ENCODE measurements at places on chromosomes 4 and X.

DNA sequence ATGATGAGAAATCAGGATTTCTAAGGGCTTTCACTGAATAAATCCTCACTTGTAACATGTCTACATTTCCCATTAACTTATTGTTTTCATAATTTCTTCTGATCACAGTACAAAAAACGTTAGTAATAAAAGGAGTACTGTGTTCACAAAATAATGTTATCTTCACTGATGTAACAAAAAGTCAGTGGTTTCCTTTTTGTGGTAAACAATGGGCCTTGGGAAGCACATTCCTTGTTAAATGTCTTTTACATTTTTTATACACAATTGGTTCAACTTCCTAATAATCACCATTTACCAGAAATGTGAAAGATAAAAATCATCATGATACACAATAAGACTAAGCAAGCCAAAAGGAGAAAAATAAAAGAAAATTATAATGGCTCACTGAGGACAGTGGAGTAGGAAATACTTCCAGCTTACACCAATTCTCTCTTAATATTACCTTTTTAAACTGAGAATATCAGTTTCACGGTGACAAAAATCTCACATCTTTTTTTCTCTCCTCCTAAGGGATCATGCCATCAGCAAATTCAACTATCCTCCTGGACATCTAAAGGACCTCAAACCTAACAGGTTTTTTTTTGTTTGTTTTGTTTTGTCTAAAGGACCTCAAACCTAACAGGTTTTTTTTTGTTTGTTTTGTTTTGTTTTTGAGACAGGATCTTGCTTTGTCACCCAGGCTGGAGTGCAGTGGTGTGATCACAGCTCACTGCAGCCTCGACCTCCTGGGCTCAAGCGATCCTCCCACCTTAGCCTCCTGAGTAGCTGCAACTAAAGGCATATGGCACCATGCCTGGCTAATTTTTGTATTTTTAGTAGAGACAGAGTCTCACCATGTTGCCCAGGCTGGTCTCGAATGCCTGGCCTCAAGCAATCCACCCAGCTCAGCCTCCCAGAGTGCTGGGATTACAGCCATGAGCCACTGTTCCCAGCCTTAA lies 57.3 kb downstream of the FRYL start:
- no peak for DNase-seq

DNA sequence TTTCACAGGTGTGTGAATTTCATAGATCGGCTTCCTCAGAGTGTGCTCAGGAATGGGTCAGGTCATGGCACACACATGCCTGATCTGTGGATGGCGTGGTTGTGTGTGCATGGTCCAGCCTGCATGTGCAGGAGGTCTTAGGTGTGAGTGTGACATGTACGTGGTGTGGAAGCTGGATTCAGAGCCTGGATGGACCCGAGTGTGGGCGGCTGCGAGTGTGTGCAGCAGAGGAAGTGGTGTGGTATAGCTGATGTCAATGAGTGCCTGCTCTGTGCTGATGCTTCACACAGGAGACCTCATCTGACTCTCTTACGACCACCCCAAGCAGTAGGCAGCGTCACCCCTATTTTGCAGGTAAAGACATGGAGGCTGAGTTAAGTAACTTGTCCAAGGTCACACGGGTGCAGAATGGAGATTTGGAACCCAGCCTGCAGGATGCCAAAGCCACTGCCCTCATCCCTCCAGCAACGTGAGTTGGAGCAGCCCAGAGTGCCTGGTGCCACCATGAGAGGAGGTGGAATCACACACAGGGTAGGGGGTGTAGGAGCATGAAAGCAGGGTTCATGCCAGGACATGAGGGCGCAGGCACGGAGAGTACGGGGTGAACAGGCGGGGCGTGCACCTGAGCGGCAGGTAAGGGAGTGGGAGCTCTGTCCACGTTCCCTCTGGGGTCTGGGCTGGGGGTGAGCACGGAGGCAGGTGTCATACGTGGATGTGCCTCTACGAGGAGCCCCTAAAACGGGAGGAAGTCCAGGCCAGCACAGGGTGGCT lies 24.2 kb upstream of the C4orf50 start:
- no peak for DNase-seq

- peak; percentile 12 for DNase-seq
These were observed 35.7 kb upstream of the GABRQ start for GRCh38 chrX:152601848-152602616.

DNA sequence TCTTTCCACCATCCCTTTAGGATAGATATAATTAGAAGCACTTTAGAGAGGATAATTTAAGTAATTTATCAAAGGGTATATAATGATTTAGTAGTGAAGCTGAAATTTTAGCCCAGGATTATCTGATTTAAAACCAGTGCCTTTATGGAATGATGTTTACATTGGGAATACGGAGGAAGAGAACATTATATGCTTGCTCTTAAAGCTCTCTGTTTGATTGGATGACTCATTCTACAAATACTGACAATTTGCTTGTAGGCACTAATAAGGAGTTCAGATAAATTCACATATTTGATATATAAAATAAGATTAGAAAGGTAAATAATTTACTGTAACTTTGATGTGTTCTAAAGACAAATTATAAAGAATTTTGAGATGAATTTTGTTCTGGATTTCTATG lies 84.7 kb downstream of the SH3BGRL start:
- DNase-seq: no peak

DNA sequence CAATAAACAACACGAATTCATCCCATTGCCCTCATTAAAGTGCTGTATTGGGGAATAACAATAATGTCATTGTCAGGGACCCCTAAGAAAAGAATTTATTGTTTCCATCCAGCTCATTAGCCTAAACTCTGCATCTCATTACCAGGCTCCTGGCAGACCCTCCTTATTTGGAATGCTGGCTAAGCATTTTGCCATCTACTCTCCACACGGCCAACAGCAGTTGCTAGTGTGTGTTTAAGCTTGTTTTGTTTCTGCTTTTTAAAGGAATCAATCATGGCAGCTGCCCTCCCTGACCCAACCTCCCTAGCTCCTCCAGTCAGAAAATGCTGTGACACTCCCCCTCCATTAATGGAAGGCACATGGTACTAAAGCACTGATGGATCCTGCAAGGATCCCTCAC lies 43.5 kb downstream of the GATB start:
- DNase-seq: no peak

GRCh38 chrX:132090403-132091159 lies 37.2 kb downstream of the FRMD7 start:
- DNase-seq: no peak

- DNase-seq: no peak
These were observed 1174.4 kb upstream of the PCDH10 start for GRCh38 chr4:131974730-131975129.

- no peak for DNase-seq
These were observed 67.7 kb downstream of the INPP4B start for GRCh38 chr4:142778430-142778829.

- DNase-seq: no peak
These were observed 31.4 kb downstream of the ABLIM2 start for GRCh38 chr4:8127051-8127826.

- peak; percentile 4 for DNase-seq
These were observed 1622.4 kb upstream of the PCDH10 start for GRCh38 chr4:131526686-131527085.

DNA sequence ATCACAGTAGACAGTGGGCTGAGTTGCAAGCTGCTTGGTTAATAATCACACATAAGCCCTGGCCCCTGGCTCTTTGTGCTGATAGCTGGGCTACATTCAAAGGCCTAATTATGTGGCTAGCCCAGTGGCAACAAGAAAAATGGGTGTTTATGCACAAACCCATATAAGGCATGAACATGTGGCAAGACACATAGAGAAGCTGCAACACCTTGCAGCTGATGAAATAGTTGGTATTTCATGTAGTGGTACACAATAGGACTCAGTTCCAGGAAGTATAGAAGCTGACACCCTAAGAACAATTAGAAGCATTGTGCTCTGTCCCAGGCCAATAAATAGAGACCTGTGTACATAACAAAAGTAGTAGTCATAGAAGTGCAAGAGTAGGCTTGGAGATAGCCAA lies 14.6 kb upstream of the ZNF630 start:
- no peak for DNase-seq

- DNase-seq: no peak
These were observed 148.0 kb downstream of the EMCN start for GRCh38 chr4:100369871-100370270.

DNA sequence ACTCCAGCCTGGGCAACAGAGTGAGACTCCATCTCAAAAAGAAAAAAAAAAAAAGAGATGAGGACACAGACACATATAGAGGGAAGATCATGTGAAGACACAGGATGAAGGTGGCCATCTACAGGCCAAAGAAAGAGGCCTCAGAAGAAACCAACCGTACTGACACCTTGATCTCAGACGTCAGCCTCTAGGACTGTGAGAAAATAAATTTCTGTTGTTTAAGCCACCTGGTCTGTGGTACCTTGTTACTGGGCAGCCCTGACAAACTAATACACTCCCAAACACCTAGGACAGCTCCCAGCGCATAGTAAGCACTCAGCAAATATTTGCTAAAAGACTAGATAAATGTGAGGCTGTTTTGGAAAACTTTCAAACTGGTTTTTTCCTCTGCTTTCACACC lies 59.2 kb upstream of the SMIM10 start:
- DNase-seq: no peak

DNA sequence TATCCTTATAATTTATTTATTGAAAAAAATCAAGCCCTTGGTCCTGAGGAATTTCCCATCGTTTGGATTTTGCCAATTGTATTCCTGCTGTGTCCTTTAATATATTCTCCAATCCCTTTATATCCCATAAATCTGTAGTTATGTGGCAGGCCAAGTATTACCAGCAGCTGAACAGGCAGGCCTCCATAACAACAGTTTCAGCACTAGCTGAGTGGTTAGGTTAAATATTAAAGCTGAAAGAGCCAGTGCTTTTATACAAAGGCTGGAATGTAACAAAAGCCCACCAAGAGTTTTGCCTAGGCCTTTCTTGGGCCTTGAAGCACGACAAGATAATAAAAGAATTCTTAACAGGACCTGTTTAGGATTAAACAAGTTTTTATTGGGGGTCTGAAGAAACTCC lies 366.6 kb upstream of the GALNT7 start:
- DNase-seq: no peak

DNA sequence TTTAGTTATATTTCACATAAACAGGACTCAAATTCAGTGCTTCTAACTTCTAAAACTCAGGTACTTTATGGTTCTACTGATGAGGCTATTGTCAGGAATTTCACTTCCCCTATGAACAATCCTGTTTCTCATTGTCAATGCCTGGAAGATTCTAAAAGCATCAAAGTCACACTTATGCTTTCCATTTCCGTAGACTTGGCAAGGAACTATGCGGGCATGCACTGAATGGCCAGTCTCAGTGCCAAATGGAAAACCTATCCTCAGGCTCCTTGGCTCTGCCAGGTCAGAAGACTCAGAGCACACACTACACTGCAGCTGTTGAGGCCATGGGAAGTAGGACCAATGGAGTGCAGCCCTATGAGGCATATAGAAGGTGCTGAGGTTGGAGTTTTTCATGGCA lies 97.0 kb upstream of the PTPN13 start:
- DNase-seq: peak; percentile 48

- DNase-seq: no peak
These were observed 307.8 kb upstream of the DIPK2B start for GRCh38 chrX:45508454-45508853.

GRCh38 chr4:152825336-152825735 lies 45.6 kb downstream of the ARFIP1 start:
- no peak for DNase-seq

- DNase-seq: peak; percentile 22
These were observed 426.7 kb downstream of the RPA4 start for GRCh38 chrX:97310373-97310772.

GRCh38 chrX:27057883-27058282 lies 405.3 kb downstream of the PPP4R3C start:
- DNase-seq: no peak

- DNase-seq: peak; percentile 12
These were observed 206.1 kb downstream of the SLC39A8 start for GRCh38 chr4:102139132-102139573.
